ENCODE measurements at places on chromosomes 12 and 14. TPM values are rescaled to one million over a fixed set of nuclear protein-coding genes. Genes with fewer than 3 reads are reported as not detected.
A peak's percentile ranks its signal among the peaks of the same experiment; 100 is the strongest.

The MYH6 gene
- total RNA-seq, result not detected

DNA sequence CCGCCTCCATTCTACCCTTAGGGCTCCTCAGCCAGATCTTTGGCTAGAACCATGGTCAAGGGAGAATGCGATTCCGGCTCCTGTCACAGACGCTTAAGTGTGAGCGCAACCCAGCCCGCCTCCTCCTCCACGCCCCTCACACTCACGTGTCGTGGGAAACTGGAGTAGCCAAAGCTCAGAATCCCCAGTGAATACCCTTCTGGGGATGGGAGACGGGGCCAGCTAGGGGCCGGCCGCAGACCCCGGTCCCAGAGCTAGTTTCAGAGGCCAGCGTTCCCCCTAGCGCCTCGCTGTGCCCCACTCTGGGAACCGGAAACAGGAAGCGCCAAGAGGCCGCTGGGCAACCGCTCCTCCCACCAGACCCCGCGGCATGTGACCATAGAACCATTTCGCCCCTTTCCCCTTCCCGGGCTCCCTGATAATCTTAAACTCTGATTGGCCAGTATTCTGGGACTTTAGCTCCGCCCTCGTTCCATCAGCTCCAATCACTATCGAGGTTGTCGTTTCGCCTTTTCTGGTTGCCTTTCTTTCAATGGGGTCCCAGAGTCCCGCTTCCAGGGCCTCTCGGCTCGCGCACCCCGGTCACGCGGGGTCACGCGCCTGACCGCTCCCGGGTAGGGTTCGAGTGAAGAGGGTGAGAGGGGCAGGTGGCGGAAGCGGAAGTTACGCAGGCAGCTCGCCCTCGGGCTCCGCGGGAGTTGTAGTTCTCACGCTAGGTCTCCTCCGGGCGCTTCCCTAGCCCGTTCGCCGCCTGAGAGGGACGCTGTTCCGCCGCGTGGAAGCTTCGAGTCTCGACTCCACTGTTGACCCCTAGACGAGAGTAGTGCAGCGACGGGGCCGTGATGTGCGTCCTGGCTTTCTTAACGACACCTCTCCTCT, at the start of gene M6PR:
TSS of gene M6PR (minus strand) at position 304 of the 879 bp plus-strand sequence. CDS start 3,241 bp downstream, outside the sequence.
- peak; percentile 89 for DNase-seq

GRCh38 chr12:20421421-20421820, 53.1 kb downstream of the PDE3A start:
- peak; percentile 43 for DNase-seq

DNA sequence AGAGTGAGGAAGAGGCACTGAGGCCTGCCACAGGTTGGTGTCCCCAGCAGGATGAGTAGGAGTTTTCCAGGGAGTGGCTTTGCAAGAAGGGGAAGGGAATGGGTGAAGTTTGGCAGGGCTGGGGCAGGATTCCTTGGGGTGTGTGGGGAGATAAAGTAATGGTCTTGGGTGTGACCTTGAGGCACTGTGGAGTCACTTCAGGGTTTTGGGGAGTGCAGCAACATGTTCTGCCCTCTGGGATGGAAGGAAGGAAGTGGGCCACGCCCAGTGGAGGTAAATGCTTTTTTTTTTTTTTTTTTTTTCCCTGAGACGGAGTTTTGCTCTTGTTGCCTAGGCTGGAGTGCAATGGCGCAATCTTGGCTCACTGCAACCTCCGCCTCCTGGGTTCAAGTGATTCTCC, 108.9 kb downstream of the ADCK1 start:
- DNase-seq, result no peak

DNA sequence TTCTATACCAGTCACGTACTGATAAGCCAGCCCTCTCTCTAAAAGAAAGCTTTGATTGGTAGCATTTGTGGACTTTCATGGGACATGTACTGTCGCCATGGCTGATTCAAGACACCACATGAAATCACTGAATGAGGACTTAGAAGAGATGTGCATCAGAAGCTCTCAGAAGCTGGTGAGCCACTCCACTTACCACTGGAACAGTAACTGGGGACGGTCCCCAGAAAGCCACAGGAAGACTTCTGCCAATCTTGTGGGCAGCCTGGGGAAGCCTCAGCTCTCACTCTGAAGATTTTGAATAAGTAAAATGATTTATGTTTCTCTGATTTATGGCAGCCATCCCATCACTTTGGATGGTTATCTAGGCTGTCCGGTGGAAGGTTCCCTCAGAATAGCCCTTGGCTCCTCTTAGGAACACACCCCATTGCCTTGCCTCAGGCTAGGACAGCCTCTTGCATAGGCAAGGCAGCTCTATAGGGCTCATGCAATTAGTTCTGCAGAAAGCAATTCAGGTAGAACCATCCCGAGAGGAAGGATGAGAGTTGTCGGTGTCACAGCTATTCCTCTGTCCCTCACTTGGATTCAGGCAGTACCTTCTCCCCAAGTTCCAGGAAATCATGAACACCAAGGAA, 9.8 kb downstream of the DHRS1 start:
- no peak for DNase-seq
